ENCODE measurements at places on chromosomes 12 and 14.

- DNase-seq: no peak
Observed at GRCh38 chr12:24937553-24938244, 11.2 kb downstream of the BCAT1 start.

DNA sequence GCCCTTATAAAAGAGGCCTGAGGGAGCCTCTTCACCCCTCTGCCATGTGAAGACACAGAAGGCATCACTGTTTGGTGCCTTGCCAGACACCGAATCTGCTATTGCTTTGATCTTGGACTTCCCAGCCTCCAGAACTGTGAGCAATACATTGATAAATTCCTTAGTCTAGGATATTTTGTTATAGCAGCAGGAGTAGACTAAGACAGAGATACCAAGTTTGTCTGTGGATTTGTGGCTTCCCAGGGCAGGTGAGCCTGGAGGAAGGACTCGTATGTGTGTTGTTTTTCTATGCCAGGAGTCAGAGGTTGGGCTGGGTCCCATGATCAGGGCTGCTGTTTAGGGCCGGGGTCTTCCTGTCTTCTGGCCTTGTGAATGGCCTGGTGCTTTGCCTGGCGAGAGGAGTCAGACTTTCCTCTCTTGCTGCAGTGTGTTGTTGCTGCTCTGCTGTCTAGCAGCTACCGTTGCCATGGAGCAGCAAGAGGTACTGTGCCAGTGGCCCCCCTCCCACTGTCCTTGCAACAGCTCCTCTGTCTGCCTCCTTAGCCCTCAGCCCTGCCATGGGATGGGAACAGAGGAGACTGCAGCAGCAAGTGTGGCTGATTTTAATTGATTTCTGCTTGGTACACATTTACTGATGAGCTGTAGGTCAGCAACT is 111.2 kb downstream of the CHST11 start:
- no peak for DNase-seq

GRCh38 chr12:32589165-32589865 is 89.8 kb upstream of the DNM1L start:
- peak; percentile 58 for DNase-seq

GRCh38 chr14:106204063-106204462 is 677.7 kb downstream of the TMEM121 start:
- no peak for DNase-seq

DNA sequence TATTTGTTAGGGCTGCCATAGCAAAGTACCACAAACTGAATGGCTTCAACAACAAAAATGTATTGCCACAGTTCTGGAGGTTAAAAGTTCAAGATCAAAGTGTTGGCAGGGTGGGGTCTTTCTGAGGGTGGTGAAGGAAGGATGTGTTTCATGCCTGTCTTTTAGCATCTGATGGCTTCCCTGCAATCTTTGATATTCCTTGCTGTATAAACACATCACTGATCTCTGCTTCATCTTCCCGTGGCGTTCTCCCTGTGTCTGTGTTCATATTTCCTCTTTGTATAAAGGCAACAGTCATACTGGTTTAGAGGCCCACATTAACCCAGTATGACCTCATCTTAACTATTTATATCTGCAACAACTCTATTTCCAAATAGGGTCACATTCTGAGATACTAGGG is 167.5 kb downstream of the BTG1 start:
- DNase-seq: peak; percentile 64

GRCh38 chr12:82474181-82474797 is 116.0 kb downstream of the METTL25 start:
- DNase-seq: no peak
